Adrenal gland (tissue), 19 donors: ENCODE measurements at places on chromosomes 11 and 22. TPM values are rescaled to one million over a fixed set of nuclear protein-coding genes. Genes with fewer than 3 reads are reported as not detected.

OR52B2 gene
- total RNA-seq, result not detected

MUC5AC gene
- total RNA-seq, result not detected

HBG1 gene
- not detected for total RNA-seq

OR5A1 gene
- not detected for total RNA-seq

OR52M1 gene
- total RNA-seq, result not detected

MN1 gene
- total RNA-seq, result 2.7 TPM

DNA sequence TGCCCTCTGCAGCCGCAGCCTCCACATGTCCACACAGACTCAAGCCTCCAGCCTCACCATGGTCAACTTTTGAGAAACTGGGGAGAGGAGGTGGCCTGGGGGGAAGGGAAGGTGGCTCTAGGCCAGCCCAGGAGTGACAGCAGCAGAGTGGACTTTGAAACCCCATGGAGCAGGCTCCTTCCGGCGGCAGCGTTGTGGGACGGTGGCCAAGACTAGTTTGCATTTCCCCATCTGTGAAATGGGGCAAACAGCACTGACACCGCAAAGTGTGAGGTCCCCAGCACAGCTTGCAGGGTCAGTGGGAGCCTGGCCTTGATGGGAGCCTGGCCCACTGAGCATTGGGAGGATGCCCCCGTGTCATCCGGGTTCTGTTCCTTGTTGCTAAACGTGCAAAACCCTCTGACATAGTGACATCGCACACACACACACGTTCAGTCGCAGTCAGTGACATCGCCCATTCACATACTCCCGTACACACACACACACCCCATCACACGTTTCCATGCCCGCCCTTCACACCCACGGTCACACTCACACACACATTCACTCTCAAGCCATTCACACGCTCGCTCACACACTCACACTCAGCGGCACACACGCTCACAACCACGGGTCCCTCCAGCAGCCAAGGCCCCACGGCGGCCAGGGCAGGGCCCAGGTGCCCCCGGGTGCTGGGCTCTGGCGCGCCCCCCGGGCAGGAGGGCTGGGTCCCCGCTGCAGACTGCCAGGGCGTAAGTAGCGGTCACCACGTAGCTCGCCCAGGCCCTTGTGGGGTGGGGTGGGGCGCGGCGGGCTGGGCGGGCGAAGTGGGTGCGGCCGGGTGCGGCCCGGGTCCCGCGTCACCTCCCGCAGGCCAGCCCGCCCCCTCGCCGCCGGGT lies 585 bp downstream of the CYB5R3 start:
- H3K4me1 ChIP-seq, result peaks cover 43% of the 10 kb centered on the region
- peak; percentile 49 for DNase-seq
- H3K27ac ChIP-seq, result peak overlapping the region; percentile 75
- peak overlapping the region; percentile 83 for H3K4me3 ChIP-seq
- H3K36me3 ChIP-seq, result no peaks in the 10 kb centered on the region

DNA sequence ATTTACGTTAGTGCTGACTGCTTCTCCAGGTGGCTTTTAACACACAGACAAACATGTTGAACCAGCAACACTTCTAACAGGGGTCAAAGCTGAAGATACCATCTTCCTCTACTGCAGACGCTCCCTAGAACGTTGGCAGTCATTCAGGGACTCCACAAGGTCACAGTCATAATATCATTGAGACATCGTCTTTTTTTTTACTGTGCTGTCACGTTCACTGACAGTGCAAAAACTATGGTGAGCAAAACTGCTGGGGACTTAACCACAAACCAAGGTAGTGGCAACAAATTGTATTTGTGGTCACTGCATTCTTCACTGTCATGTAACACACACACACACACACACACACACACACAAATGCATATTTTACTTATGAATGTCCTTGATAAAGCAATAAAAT lies 244.9 kb downstream of the CASP12 start:
- H3K4me3 ChIP-seq, result no peak overlapping the region
- no peaks in the 10 kb centered on the region for H3K36me3 ChIP-seq
- no peak overlapping the region for H3K27ac ChIP-seq
- no peaks in the 10 kb centered on the region for H3K4me1 ChIP-seq
- DNase-seq, result peak; percentile 62
- no peaks in the 10 kb centered on the region for H3K27me3 ChIP-seq

GRCh38 chr11:44873537-44873936 lies 77.1 kb downstream of the TP53I11 start:
- no peak overlapping the region for H3K27ac ChIP-seq
- no peak for DNase-seq
- H3K36me3 ChIP-seq, result no peaks in the 10 kb centered on the region
- H3K4me1 ChIP-seq, result no peaks in the 10 kb centered on the region

- DNase-seq, result peak; percentile 48
- H3K36me3 ChIP-seq, result no peaks in the 10 kb centered on the region
- no peak overlapping the region for H3K4me3 ChIP-seq
- no peaks in the 10 kb centered on the region for H3K27me3 ChIP-seq
These were observed 222.0 kb downstream of the DBX1 start for GRCh38 chr11:19938169-19938856.

DNA sequence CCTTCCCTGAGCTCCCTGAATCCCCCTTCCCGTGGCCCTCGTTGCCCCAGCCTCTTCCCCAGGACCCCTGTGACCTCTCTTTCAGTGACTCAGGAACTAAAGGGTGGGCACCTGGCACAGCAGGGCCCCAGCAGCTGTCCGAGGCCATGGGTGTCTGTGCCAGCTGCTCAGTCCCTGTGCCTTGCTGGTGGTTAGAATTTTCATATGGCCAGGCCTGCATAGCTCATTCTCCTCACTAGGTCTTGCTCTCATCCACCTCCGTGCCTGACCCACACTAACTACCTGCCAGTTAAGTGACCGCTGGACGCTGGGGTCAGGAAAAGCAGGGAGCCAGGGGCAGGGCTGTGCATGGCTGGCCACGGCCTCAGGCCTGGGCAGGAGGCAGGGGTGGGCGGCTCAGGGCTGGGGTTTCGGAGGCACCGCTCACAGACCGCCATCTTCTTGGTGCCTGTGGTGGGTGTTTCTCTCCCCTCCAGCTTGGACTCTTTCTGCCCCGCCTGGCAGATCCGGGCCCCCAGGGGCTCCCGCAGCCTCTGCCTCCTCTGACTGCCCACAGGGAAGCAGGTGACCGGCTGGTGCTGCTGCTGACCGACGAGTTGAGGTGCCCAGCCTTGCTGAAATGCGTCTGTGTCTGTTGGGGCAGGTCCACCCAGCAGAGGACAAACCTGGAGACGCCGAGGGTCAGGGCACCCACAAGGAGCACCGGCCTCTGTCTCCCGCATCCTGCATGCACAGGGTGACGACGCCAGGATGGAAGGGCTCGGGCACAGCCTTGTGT lies 20.3 kb downstream of the MRGPRD start:
- H3K4me1 ChIP-seq, result no peaks in the 10 kb centered on the region
- H3K36me3 ChIP-seq, result no peaks in the 10 kb centered on the region
- H3K27ac ChIP-seq, result no peak overlapping the region
- no peak for DNase-seq
- H3K27me3 ChIP-seq, result no peaks in the 10 kb centered on the region

DNA sequence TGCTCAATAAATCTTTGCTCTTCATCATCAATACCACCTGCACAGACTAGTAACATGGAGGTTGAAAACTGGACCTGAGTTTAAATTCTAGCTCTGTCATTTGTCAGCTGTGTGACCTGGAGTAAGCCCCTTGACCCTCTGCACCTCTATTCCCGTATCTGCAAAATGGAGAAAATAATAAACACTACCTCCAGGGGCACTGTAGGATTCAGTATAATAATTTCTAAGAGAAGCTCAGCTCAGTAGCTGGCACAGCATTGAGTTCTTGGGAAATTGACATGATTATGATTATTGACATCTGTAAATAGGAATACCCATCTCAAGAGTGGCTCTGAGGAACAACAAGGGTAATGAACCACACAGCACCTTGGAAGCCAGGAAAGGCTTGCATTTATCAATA lies 78.4 kb downstream of the MN1 start:
- H3K36me3 ChIP-seq, result no peaks in the 10 kb centered on the region
- no peaks in the 10 kb centered on the region for H3K4me1 ChIP-seq
- H3K27ac ChIP-seq, result no peak overlapping the region

DNA sequence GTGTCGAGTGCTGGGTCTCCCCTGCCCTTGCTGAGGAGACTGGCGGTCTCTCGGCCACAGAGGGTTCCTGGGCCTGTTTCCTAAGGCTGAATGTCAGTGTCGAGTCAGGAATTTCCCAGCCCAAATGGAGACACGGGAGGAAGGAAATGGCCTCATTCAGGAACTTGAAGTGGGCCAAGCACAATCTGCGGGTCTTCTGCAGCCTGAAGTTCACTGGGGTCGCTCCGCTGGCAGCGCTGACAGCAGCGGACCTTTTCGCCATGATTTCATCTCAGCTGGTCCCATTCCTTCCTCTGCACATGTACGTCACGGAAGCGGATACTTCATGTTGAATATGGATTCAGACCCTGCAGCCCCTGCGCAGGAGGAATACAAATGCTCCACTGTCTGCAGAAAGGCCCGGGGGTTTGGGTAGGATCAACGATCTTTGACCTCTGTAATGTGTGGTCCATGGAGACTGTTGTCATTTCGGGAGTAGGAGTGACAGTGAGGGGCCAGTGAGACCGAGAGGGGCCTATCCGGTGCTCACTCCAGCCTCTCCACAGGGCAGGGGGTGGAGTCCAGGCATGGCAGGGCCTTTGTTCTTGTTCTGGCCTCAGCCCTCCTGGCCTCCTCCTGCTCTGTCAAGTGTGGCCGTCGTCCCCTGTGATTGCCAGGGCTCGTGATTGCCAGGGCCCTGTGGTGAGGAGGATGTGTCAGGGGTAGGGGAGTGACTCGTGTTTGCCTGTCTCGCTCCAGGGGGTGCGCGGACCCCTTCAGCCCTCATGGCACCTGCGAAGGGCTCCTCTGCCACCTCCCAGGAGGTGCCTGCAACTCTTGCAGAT lies 402.3 kb downstream of the TBC1D22A start:
- H3K4me1 ChIP-seq, result no peaks in the 10 kb centered on the region
- H3K27me3 ChIP-seq, result no peaks in the 10 kb centered on the region
- H3K4me3 ChIP-seq, result no peak overlapping the region
- H3K36me3 ChIP-seq, result no peaks in the 10 kb centered on the region
- H3K27ac ChIP-seq, result no peak overlapping the region

DNA sequence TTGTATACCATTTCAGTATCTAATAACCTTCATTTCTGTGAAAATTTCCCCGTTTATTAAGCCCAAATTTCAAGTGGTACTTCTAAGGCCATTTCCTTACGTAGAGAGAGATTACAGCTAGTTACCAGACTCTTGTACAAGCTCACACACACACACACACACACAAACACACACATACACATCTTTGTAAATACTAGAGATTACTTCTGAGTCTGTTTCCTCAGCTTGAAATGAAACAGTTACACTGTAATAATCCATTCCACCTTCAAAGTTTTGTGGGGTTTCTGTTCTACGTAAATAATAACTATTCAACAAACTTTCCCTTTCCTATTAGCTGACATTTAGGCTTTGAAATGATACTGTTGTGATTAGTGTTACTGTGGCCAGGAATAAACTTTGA lies 6.2 kb downstream of the POGLUT3 start:
- no peaks in the 10 kb centered on the region for H3K27me3 ChIP-seq
- no peak overlapping the region for H3K27ac ChIP-seq
- no peak overlapping the region for H3K4me3 ChIP-seq
- DNase-seq, result no peak

- DNase-seq, result no peak
- no peaks in the 10 kb centered on the region for H3K4me1 ChIP-seq
- no peak overlapping the region for H3K4me3 ChIP-seq
- H3K36me3 ChIP-seq, result no peaks in the 10 kb centered on the region
- H3K27ac ChIP-seq, result no peak overlapping the region
These were observed 21.5 kb upstream of the ACR start for GRCh38 chr22:50716290-50717024.

DNA sequence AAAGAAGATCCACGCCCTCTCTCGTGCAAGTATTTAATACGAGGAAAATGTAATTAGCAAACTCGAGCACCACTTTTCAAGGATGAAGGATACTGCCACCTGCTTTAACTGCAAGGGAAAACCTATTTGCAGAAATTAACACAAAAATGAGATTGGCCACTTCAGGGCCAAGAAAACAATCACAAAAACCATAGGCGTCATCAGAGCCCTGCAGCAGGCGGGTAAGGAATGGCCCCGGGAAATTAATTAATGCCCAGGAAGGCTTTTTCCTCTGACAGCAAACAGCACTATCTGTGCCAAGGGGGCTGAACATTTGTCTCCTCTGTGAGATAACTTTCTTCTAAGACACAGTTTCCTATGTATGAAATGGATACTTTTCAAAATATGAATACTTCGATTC lies 255.7 kb downstream of the CTTN start:
- no peaks in the 10 kb centered on the region for H3K36me3 ChIP-seq
- H3K27me3 ChIP-seq, result no peaks in the 10 kb centered on the region
- H3K27ac ChIP-seq, result no peak overlapping the region
- no peak overlapping the region for H3K4me3 ChIP-seq

DNA sequence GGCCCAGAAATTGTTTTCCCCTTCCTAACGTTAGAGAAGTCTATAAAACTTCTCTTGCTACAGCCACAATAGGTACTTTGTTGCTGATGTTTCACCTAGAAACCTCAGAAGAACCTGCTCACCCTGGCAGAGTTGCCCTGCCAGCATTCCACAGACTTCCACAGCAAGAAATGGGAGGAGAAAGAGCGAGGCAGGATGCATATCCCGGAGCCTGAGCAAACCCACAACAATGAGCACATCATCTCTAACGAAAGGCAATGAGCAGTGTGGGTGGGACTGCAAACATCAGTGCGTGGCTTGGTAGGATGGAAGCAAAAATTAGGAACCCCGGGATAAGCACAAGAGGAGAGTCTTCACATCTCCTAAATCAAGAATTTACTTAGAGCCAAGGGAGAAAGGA lies 892.3 kb downstream of the OPCML start:
- no peak overlapping the region for H3K4me3 ChIP-seq
- no peaks in the 10 kb centered on the region for H3K36me3 ChIP-seq
- no peaks in the 10 kb centered on the region for H3K4me1 ChIP-seq
- DNase-seq, result no peak
- no peaks in the 10 kb centered on the region for H3K27me3 ChIP-seq
- no peak overlapping the region for H3K27ac ChIP-seq

DNA sequence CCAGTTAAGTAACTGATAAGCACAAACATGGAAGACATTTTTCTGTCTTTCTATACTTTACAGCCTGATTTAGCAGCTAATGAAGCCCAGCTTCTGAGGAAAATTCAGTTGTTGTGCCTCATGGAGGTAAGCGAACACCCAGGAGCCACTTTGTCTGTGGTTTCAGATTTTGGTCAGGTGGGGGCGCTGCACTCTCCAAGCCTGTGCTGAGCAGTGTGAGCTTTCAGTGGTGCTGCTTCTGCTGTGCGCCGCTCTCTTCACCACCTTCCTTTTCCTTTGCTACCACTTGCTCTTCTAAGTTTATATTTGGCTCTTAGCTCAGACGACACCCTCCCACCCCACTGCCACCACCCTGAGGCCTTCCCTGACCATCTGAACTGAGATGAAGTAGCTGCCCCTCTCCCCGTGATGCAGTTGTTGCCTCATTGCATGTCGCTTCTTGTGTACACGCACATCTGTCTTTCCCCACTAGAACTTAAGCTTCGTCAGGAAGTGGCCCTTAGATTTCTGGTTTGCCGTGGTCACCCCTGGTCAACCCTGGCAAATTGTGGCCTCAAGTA lies 14.0 kb downstream of the PSMD13 start:
- DNase-seq, result peak; percentile 47
- no peaks in the 10 kb centered on the region for H3K27me3 ChIP-seq
- H3K4me3 ChIP-seq, result no peak overlapping the region
- no peak overlapping the region for H3K27ac ChIP-seq
- no peaks in the 10 kb centered on the region for H3K4me1 ChIP-seq
